Activated CD4-positive, alpha-beta T cell treated with anti-CD3 and anti-CD28 coated beads, Interleukin-2, amount 10 ng/mL, durations not matched to agents 7 days and 5 days (primary cell): ENCODE measurements at places on chromosomes 4 and X.

DNA sequence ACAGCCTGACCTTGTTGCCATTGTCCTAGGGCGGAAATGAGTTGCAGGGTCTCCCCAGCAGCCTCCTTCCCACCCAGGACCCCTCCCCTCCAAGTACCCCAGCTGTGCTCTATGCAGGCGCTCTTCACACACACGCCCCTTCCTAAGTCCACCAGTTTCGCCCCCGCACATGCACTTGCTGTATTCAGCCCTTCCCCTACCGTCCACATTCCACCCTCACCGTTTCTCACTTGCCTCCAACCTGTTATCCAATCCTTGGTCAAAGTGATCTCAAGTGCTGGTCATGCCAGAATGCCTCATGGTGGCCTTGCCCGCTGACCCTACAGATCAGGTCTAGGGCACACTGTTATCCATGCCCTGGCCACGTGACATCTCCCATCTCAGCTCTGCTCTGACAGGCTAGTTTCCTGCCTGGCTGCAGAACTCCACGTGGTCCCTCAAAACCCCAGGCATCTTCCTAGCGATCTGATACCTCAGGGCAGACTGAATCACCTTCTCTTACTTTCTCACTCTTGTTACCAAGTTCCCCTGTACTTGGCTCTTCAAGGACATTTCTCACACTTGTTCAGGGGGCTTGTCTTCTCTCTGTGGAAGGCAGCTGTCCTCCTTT is 39.7 kb downstream of the NSG1 start:
- no peak for DNase-seq

DNA sequence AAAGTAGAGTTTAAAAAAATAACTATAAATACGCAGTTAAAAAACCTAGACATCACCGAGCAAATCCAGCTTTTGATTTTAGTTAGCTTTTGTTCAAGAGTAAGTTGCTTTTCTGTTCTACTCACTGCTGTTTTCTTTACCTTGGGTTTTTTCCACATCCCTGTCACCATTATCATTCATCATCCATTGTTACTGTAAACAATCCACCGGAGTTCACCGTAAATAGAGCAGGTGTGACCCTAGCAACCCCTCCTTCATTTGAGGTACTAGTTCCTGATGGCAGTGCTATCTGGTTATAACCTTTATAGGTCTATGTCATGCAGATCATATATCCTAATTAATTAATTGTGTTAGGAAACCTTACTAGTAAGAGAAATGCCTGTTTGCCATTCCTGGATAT is 43.0 kb upstream of the TEX13D start:
- no peak for DNase-seq

GRCh38 chr4:48578132-48578968 is 88.3 kb downstream of the ZAR1 start:
- peak; percentile 57 for DNase-seq

GRCh38 chr4:61204353-61205060 is 4.4 kb downstream of the ADGRL3 start:
- no peak for DNase-seq

DNA sequence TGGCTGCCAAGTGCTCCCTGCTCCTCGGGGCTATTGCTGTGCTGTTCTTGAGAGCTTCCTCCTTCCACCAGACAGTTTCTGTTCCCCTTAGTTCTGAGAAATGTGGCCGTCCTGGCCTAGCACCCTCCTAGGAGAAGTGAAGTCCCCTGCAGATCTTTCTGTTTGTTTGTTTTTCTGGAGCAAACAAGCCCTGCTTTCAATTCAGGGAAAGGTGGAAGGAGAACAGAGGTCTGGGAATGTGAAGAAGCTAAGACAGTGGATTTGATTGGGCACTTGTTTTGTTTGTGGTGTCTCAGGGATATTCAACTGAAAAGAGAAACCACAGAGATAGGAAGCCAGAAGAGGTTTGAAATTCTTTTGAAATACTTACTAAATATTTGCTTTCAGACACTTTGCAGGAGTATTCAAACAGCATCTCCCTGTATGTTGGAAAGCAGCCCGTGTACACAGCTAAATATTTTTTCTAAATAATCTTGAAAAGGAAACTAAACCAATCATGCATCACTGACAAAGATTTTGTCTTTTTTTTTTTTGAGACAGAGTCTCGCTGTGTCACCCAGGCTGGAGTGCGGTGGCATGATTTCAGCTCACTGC is 36.5 kb upstream of the PPM1K start:
- DNase-seq = peak; percentile 50

DNA sequence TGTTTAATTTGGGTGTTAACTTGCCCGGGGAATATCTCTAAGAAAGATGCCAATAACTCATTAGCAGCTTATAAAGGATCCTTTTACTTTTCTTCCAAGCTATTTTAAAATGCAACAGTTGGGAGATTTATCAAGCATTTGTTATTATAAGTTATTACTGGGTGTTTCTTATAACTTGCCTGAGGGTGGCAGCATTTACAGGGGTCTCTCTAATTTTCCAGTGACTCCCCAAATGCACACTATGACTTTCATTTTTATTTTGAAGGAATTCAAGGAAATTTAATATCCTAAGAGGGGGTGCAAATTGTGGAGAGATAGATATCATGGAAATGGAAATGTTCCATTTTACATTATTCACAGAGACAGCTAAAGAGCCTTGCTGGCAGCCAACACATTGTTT is 138.0 kb downstream of the PDGFRA start:
- DNase-seq = no peak

DNA sequence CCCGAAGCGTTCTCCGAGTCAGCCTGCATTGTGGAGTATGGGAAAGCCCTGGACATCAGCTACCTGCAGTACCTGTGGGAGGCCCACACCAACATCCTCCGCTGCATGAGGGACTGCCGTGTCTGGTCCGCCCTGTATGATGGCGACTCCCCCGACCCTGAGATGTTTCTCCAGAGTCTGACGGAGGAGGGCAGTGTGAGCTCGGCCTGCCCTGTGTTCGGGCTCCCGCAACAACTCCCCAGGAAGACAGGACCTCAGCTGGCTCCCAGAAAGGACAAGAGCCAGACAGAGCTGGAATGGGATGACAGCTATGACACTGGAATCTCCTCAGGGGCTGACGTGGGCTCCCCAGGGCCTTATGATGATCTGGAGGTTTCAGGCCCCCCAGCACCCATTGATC is 111.3 kb downstream of the GATB start:
- DNase-seq = no peak

DNA sequence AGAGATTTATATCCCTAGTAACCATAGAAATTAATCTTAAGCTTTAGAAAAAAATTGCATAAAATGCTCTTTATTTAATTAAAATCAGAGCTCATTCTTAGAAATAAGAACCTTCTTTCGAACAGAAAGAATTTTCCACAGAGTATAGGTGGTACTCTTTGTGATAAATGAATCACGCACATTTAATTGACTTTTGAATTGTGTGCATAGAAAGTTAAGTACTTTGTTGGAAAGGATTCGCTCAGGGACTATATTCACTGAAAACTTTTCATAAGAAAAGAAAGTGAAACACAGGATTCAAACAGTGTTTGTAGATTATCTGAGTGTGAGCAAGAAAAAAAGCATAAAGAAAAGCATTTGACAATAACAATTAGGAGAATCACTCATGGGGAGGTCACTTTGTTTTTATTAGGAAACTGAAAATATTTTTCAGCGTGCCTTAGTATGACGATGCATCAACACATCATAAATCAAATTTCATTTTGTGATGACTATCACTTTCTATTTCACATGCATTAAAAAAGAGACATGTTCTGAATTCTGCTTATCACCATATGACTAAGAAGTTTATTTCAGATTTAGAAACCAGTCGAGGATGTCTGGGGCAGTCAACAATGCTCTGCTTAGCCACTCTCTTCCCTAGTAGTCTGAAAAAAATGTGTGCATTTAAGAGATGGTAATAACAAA is 49.5 kb downstream of the STX18 start:
- no peak for DNase-seq

DNA sequence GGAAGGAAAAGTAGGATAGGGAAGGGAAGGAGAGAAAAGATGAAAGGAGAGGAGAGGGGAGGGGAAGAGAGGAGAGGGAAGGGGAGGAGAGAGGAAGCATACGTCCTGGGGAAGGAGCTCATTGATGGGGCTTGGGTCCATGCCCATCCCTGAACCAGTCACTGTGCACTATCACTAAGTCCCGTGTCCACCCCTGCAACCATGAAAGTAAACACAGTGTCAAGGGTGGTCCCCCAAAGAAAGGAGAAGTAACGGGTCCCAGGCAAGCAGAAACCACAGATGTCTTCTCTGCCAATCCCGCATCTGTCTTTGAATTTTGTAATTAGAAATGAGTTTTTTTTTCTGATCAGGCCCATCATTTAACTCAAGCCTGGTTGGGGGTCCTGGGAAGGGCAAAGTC is 55.2 kb downstream of the LGI2 start:
- DNase-seq = no peak

- no peak for DNase-seq
These were observed 30.9 kb downstream of the RWDD4 start for GRCh38 chr4:183627979-183628588.

- no peak for DNase-seq
These were observed 16.2 kb downstream of the RASSF6 start for GRCh38 chr4:73603854-73604584.

DNA sequence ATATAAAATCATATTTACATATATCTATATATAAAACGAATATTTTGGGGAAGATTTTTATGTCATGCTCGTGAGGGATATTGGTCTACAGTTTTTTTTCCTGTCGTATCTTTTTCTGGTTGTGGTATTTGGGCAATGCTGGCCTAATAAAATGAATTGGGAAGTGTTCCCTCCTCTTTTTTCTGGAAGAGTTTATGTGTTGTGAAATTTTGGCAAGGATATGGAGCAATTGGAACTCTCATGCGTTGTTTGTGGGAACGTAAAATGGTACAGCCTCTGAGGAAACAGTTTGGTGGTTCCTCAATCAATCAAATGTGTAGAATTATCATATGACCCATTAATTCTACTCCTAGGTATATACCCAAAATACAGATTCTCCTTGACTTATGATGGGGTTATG is 69.8 kb downstream of the ZNF182 start:
- DNase-seq = no peak

- DNase-seq = no peak
These were observed 657.9 kb upstream of the CT83 start for GRCh38 chrX:117120700-117121099.

DNA sequence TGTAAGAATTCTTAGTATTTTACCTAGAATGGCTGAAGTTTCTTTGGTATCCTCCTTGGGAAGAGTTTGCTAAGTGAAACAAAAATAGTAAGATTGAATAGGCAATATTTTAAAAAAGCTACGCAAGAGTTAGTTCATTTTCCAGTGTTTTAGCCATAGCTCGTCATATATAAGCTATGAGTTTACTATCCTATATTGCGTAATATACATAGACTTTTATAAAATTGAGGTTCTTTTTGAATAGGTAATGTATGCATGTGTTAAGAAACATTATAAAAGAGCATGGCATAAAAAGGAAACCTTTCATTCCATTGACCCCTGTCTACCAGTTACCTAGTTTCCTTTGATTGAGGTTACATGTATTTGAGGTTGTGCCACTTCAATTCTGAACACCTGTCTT is 67.0 kb downstream of the DACH2 start:
- DNase-seq = no peak

- no peak for DNase-seq
These were observed 106.4 kb upstream of the NWD2 start for GRCh38 chr4:37138019-37138653.

GRCh38 chr4:110229266-110229665 is 30.9 kb upstream of the ELOVL6 start:
- DNase-seq = no peak

GRCh38 chr4:84673475-84674240 is 90.7 kb downstream of the CDS1 start:
- DNase-seq = no peak

GRCh38 chr4:81405900-81406401 is 65.8 kb downstream of the RASGEF1B start:
- DNase-seq = peak; percentile 75

GRCh38 chr4:69051576-69051943 is 44.7 kb upstream of the UGT2B7 start:
- DNase-seq = no peak

DNA sequence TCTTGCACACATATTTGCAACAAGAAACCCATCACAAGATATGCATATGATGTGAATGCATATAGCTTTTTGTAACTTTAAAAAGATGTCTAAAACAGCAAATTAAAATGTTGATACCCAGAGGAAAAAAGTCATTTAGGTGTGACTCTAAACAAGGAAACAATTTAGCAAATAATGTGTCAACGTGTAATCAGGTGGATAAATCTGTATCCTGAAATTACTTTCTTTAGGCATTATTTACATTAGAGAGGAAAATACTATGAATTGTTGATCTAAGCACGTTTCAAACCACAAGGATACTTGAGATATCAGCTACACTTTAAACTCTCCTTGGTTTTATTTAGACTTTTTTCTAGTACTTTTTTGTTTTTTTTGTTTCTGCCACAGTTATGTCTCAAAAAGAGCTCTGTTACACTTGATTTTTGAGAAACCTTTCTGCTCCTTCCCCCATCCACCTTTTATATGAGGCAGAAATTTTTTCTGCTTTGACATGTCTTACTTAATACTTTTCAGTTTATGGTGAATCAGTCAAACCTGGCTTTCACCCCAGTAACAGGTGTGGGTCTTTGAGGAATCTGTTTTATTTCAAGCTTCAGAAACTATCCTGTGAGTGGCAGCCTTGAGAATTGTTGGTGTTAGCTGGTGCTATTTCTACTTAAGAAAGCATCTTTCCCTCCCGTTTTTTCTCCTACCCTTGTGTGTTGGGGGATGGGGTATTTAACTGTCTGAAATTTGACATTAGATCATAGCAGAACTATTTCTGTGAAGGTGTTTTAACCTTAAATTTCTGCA is 1.9 kb downstream of the NPNT start:
- DNase-seq = no peak

GRCh38 chr4:126937846-126938422 is 694.8 kb upstream of the INTU start:
- no peak for DNase-seq

GRCh38 chrX:123173833-123174232 is 10.2 kb upstream of the GRIA3 start:
- DNase-seq = no peak

- no peak for DNase-seq
These were observed 583.7 kb downstream of the TRIML1 start for GRCh38 chr4:188722911-188723310.

GRCh38 chr4:100261346-100261745 is 71.1 kb upstream of the DDIT4L start:
- no peak for DNase-seq

DNA sequence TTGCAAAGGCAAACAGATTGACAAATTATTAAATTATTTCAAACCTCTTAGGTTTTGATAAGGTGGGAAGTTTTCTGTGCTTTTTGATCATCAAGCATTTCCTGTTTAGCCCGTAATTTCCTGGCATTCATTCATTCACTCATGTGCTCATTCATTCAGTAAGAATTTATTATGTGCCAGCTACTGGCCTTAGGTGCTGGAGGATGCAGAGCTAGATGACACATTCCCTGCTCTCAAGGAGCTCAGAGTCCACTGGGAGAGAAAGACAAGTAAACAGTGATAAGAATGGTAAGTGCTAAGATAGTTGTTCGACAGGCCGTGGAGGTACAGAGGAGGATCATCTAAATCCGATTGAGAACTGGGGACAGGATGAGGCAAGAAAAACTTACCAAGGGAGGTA is 153.0 kb downstream of the DCTD start:
- no peak for DNase-seq

GRCh38 chr4:92359491-92359890 is 55.7 kb downstream of the GRID2 start:
- DNase-seq = no peak

- no peak for DNase-seq
These were observed 37.0 kb downstream of the SH2D1A start for GRCh38 chrX:124383354-124383753.
